ENCODE measurements at places on chromosomes 11 and 22. TPM values are rescaled to one million over a fixed set of nuclear protein-coding genes. Genes with fewer than 3 reads are reported as not detected.

Gene PGA4
- not detected for total RNA-seq

Gene ME3
- total RNA-seq = 55.0 TPM

Gene OR4D5
- not detected for total RNA-seq

Gene MMP10
- 0.35 TPM for total RNA-seq

Gene SLC15A3
- total RNA-seq = 8.8 TPM

Gene TESMIN
- 0.08 TPM for total RNA-seq

Gene NELL1
- not detected for total RNA-seq

Gene OR2AG2
- total RNA-seq = 0.08 TPM

Gene SDHAF2
- total RNA-seq = 43.7 TPM

Gene KCNQ1OT1
- total RNA-seq = 2.1 TPM

Gene MMP13
- total RNA-seq = not detected

Gene GGT1
- total RNA-seq = 2.3 TPM

Gene ADAMTS15
- 42.8 TPM for total RNA-seq

Gene RASSF10
- total RNA-seq = not detected

Gene MMP27
- total RNA-seq = 1.3 TPM

Gene SSH3
- total RNA-seq = 8.1 TPM

Gene C11orf65
- total RNA-seq = 0.35 TPM

Gene MRGPRX4
- total RNA-seq = not detected

Gene UBQLN3
- not detected for total RNA-seq

Gene TRIM22
- total RNA-seq = 161 TPM

Gene MYRF
- 1.6 TPM for total RNA-seq

Gene MS4A4A
- not detected for total RNA-seq

Gene TMEM191C
- total RNA-seq = 0.82 TPM

Gene DCDC1
- total RNA-seq = 0.08 TPM
